ENCODE measurements at places on chromosomes 1 and 21.

GRCh38 chr1:94111879-94112278, 9.1 kb downstream of the ABCA4 start:
- DNase-seq, result no peak

DNA sequence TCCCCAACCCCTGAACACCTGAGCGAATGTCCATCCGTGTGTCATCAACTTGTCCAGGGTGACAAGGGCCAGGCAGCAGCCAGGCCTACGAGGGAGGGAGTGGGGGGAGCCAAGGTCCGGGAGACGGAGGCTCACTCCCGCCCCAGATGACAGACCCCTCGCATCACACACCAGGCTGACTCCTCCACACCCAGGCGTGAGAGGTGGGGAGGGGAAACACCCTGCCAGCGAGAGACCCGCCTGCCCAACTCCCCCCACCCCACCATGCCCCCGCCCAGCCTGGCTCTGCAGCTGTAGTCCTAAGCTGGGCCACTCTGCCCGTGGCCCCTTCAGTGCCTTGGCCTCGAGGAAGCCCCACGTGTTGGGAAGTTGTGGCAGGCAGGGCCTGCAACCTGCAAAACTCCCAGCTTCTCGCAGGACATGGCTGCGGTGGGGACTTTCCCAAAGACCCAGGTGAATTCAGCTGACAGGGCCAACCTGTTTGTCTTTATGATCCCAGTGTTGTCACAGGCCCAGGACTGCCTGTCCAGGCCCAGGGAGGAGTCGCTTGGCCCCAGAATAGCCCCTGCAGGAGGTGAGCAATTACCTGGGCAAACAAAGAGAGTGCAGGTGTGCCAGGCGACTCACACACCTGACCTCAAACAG, 62.9 kb downstream of the RIPK4 start:
- no peak for DNase-seq

DNA sequence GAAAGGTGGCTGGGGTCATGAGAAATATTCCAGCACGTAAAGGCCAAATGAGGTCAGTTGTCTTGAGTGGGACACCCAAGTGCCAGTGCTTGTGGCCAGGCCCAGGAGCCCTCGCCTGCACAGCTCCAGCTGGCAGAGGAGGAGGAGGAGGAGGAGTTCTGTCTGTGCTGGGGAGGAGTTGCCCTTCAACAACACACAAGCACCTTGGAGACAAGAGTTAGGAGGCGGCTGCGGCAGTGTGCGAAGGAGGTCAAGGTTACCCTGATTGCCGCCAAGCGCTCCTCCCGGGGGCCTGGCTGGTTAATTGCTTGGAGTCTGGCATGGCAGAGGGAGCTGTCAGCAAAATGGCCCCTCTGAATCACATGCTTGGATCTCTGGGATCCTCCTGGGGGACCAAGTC, 45.1 kb downstream of the GRIK3 start:
- no peak for DNase-seq

GRCh38 chr1:93666613-93667384, 14.8 kb downstream of the BCAR3 start:
- peak; percentile 52 for DNase-seq

DNA sequence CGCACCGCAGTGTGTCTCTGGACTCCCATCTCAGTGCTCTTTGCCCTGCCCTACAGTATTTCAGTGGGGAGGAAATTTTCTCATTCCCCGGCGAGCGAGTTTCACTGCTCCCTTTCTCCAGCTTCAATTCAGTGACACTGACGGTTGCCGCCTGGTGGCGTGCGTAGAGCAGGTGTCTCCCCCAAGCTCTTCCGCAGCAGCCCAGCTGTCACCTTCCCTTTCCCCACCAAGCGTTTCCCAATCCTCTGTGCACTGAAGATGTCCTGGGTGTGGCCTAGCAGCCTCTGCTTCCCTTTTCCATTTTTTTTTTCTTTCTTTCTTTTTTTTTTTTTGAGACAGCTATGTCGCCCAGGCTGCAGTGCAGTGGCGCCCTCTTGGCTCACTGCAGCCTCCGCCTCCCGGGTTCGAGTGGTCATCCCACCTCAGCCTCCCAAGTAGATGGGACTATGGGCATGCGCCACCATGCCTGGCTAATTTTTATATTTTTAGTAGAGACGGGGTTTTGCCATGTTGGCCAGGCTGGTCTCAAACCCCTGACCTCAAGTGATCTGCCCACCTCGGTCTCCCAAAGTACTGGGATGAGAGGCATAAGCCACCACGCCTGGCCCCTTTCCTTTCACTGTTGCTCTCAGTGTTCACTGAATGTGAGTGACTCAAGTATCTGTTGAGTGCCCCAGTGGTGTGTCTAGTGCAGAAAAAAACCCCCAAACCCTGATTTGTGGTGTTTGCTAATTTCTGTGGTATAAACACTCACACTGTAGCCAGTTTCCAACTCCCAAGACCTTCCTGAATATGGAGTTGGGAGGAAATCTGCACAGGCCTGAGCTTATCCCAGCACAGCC, 30.1 kb downstream of the TNFRSF1B start:
- no peak for DNase-seq

DNA sequence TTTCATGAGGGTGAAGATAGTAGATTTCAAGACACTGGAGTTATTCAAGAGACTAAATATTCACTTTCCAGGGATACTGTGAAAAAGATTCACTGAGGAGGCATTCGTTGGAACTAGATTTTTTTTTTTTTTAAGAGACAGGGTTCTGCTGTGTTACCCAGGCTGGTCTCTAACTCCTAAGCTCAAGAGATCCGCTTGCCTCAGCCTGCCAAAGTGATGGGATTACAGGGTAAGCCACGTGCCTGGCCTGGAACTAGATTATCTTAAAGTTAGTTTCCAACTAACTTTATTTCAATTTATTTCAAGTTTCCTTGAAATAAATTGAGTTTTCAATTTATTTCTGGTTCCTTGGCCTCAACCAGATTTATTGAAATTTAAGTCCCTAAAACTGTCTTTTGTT, 24.3 kb upstream of the MCL1 start:
- no peak for DNase-seq

DNA sequence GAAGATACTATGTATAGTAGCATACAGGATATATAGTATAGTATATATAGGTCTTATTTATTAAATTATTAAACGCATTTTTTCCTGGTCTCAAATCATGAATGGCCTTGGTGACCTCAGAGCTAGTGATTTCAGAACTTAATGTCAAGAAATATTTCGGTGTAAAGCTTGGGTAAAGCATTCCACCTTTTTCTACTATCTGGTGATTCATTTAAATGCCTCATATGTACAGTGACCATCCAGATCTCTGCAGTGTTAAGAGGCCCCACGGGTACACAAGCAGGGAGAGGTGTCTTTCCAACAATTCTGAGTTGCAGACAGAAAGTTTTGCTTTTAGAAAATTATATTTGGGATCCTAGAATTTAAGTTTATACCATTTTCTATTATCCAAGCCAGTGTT, 626.5 kb downstream of the PTPRC start:
- no peak for DNase-seq

- no peak for DNase-seq
These were observed 40.6 kb downstream of the SELL start for GRCh38 chr1:169670836-169671235.

DNA sequence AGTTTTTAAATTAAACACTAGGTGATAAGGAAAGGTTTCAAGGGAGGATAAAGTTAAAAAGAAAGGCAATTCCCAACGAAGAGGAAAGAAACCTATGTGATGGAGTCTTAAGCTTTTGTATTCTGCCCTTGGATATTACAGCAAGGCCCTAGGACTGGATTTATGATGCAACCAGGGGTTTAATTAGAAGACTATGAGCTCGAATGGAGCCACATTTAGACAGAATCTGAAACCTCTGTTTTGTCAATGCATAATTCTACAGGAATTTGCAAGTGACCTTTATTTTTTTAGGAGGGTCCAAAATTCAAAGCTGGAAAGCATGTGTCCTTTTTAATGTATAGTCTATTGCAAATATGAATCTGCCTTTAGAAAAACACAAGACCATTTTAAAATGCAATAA, 37.9 kb downstream of the TGFB2 start:
- DNase-seq, result no peak

DNA sequence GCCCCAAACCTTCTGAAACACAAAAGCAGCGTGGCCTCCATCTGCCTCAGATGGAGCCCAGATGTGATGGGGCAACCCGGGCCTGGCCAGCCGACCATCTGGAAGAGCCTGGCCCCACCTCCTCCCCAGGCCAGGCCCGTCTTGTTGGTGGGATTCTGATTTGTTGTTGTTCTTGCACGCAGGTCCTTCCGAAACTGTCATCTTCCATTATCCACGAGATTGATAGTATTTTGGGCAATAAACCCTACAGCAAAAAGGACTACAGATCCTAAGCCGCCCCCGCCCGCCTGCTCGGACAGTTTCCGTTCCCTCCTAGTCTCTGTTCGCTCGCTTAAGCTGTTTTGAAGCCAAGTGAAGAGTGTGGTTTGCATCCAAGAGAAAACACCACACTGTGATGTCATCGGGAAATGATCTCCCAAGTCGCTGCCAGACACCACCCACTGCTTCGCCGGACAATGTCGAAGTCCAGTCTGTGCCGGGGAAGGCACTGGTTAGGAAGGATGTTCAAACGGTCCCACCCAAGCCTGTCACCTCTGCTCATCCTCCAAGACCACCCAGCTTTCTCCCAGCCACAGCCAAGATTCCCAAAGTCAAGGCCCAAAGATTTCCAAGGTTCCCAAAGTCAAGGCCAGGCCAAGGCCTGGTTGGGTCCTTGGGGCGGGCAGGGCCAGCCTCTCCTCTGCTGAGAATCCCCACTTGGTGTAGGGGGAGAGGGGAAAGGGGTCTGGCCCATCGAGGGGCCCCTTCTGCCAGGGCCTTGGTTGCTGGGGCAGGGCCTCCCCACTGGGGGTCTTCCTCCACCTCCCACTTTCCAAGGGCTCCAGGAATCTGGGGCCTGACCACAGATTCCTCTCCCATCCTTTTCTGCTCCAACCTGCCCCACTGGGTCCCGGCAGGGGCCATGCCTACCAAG, 52.9 kb downstream of the KCNAB2 start:
- DNase-seq, result no peak

DNA sequence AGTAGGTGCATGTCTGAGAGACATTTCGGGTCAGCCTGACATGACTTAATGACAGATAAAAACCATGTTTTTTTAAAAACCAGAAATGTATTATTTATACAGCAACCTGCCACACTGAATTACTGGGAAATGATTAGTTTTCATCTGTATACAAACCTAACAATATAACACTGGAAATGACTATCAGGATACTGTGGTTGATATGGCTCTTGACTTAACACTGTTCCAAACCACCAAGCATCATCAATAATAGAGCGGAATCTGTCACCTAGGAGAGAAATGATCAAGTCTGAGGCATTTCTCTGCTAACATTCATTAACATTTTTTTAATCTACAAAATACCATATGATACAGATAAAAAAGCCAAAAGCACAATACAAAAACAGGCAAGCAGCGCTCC, 41.7 kb upstream of the PSMG1 start:
- no peak for DNase-seq

DNA sequence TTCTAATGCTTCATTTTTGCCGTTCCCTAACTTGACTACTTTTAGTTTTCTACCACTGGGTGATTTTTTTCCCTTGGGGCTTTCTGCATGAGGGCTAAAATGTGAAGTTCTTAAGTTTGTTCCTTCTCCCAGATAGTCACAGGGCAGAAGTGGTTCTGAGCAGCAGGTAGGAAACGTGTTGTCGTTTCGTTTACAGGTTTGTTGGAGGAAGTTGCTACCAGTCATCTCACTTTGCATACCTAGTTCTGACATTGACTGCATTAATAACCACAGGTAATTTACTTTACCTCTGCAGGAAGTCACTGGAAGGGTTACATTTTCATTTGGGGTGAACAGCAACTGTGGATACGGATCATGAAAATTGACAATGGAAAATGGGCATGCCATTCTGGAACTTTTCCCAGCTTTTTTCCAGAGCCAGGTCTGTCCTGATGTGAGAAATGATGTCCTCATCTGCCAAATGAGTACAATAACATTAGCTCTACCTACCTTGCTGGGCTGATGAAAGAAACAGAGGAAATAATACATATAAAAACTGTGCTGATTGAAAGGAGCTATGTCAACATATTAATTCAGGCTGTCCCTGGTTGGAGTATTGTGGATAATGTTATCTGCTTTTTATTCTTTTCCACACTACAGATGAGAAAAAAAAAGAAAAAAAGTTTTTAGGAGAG, 94.2 kb downstream of the DISC1 start:
- DNase-seq, result no peak

DNA sequence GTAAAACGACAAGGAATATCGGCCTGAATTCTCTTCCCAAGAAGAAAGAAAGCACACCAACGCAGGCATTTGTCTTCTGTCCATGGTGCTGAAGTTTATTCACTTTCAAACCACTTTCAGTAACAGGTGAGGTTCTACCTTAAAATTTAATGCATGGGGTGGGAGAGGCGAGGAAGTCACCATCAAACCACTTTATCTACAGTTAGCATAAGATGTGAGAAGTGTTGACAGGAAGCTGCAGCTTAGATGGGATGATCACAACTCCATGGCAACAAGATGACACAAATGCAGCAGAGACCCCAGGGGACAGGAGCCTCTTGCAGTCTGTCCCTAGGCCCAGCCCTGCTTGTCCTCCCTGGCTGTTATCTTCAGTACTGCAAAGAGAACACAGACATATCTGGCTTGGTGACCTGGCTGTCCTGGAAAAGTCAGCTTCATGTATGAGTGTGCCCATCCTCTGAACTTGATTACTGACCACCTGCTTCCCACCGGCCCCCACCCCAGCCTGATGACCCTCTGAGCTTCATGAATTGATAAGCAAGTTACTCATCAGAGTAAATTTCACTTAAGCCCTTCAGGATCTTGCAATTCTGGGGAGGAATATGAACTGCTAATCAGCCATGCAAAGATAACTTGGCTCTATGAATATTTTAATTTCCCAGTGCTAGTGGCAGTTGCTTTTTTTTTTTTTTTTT, 1.8 kb downstream of the NPPA start:
- DNase-seq, result no peak
